ENCODE measurements at places on chromosomes 2 and 18.

DNA sequence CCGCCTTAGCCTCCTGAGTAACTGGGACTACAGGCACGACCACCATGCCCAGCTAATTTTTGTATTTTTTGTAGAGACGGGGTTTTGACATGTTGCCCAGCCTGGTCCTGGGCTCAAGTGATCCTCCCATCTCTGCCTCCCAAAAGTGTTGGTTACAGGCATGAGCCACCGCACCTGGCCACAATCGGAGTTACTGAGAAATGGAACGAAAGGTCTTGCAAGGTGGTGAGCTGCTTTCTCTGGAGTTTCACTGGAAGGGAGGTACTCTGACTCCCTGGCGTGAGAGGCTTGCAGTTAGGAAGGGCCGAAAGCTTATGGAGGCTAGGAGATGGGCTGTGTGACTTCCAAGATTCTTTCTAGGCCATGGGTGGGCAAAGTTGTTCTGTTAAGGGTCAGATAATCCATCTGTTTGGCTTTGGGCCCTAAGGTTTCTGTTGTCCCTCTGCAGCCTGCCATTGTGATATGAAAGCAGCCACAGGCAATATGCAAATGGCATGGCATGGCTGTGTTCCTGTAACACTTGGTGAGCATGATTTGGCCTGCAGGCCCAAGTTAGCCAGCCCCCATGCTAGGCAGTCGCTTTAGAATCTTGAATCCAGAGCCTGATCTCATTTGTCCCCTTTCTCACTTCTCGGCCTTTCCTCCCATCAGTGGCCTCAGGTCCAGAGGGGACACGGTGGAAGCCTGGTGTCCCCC, 7.9 kb downstream of the EFHD1 start:
- DNase-seq, result no peak

- no peak for DNase-seq
These were observed 146.9 kb downstream of the TTC32 start for GRCh38 chr2:19754907-19755306.

DNA sequence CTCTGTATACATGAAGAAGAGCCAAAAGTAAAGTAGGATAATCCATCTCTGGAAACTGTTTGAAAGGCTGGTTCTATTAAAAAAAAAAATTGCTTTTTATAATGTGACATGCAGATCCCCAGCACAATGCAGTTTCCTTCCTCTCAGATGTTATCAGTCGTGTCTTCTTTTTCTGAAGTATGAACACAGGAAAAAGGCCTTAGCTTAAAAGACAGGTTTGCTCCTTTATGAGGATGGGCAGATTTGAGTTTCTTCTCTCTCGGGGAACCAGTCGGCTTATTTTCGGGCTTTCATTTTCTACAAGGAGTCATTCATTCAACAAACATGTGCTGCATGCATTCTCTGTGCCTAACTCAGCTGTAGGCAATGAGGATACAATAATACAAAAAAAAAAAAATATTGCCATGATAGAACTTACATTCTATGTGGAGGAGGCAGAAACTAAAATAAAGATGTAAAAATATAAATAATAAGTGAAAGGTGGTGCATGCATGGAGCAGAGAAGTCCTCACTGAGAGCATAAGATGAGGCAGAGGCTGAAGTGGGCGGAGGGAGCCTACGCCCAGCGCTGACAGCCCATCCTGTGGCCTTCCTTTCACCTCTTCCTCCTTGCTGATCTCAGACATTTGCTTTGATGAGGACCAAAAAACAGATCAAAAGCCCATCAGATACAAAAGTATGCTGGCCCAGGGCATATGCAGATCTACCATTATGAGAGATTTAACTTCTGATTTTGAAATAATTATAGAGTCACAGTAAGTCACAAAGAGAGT, at the start of gene CD226:
CD226 (minus strand) TSS at position 513 of the 773 bp plus-strand sequence; CDS start at position 46, 467 bp downstream.
- no peak for DNase-seq

DNA sequence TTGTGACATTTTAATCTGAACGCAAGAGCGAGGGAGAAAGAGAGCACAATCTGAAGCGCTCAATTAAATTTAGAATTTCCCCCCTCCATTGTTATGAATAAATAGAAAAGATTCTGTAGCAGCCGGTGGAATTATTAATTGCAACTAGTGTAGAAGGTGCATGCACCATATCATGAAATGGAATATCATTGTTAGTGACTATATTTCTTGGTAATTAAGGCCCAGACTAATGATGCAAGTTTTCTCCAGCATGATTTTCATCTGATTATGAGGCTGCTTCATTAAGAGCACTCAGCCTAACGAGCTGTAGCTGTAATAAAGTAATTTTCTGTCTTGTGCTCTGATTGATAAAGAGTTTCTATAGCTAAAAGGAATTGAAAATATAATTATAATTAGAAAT, 432.2 kb upstream of the SPRED2 start:
- DNase-seq, result no peak

DNA sequence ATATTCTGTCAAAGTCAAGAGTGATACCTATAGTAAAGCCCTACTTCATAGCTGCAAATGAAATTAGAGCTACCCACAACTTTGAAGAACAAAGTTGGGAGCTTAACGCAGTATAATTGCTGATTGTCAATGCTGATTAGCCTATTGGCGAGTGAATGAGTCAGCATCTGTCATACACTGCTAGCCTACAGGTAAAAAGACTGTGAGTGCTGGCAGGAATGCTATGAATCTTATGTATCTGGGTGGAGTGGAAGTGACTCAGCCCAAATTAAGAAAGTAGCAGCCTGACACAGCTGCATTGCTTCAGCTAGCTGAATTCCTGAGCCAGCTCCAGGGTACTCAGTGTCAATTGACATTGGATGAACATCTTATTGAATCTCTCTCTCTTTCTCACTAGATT, 179.4 kb upstream of the DCC start:
- no peak for DNase-seq

- peak; percentile 84 for DNase-seq
These were observed 130.5 kb downstream of the PXDN start for GRCh38 chr2:1613731-1614354.

- DNase-seq, result peak; percentile 94
These were observed 366.8 kb downstream of the TGIF1 start for GRCh38 chr18:3816610-3817363.

GRCh38 chr2:240932001-240932723, 26.0 kb downstream of the CROCC2 start:
- DNase-seq, result no peak

DNA sequence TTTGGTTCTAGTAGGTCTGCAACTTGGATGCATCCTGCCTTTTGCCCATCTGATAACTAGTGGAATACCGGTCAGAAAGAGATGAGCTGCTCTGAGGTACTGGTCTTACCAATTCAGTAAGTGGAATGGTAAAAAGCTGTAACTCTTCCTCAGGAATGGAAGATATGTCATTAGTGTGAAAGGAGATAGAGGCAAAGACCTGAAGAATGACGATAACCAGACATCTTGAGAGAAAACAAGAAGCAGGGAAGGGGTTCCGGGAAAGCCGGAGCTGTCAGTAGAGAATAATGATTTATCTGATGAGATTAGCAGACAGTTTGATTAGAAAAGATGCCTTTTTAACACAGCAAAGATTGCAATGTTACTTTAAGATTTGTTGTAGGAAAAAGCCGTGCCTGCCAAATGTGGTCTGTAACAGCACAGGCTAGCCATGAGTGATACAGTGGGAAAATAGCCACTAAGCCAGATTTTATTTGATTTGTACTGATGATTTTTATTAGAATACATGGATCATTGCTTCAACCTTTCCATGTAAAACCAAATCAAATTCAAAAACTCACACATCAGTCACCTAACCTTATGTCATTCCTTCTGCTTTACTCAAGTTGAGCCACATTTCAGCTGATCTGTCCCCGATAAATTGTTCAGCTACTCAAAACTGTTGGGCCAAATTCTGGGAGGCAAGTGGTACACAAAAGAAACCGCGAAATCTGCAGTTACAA, 110.0 kb downstream of the TCF4 start:
- no peak for DNase-seq

DNA sequence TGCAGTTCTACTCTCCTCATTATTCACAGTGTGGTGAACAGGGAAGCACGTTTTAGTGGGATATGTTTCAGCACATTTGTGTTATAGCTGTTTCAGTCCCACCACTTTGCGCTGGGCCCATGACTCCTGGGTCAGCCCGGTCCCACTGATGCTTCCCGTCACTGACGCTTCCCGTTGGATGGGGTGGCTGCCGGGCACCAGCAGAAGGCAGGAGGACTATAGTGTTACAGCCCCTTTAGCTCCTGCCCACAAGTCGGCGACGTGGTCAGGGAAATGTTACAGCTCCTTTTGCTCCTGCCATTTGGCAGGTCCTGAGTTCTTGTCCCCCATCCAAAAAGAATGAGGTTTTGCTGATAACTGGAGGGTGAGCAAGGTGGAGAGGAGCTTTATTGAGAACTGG, 732.2 kb downstream of the NR4A2 start:
- no peak for DNase-seq

- no peak for DNase-seq
These were observed 10.5 kb downstream of the SCYGR4 start for GRCh38 chr2:227627769-227628168.

GRCh38 chr2:74690571-74690970, 36.5 kb downstream of the SEMA4F start:
- DNase-seq, result peak; percentile 20

DNA sequence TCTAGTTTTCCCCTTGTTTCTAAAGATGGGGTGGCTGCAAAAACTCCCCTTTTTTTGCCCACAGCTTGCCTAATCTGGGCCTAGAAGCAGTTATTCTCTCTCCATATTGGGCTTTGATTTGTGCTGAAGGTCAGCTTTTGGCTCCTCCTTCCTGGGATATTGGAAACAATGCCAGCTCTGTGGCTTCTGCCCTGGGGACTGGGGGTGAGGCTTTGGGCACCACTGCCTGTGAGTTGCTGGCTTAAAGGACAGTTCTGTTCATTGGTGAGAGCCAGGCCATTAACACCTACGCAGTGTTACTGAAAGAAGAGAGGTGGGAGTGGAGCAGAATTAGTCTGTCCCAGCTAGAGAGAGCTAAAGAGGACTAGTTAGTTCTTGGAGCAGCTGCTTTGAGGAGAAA, 4.3 kb downstream of the UBXN2A start:
- DNase-seq, result no peak

- DNase-seq, result no peak
These were observed 383.2 kb downstream of the SOCS6 start for GRCh38 chr18:70671889-70672565.

DNA sequence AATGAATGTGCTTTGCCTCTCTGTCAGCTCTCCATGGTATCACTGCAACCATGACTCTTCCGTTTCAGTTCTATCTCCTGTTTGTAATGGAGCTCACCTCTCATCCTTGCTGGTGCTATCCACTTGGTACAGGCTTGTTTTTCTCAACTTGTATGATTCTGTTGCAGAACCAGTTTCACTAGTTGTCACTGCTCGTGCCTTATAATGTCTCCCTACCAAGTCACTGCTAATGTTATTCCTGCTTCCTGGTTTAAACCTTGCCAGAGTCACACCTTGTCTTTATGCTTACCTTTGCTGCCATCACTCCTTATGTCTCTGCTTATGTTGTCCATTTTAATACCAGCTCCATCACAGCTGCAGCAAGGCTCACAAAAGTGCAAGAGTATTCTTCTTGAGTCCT, 1191.0 kb upstream of the LRRTM1 start:
- DNase-seq, result no peak

- no peak for DNase-seq
These were observed 126.9 kb upstream of the NCK2 start for GRCh38 chr2:105617631-105618350.

DNA sequence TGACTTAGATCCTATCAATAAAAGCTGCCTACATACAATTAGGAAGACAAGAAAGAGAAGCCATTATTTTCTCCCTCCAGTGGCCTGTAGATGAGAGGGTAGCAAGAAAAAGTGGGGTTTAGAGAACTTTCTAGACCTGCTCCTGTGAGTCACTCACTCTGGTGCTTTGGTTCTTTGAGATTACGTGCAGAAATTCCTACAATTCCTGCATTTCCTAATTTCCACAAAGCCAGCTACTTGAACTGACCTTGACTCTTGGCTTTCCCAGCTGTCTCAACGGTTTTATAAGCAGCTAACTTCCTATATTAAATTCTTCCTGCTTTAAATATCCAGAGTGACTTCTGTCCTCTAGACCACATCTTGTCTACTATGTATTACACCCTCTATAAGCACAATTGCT, 899.5 kb upstream of the KLHL29 start:
- no peak for DNase-seq

- no peak for DNase-seq
These were observed 109.7 kb downstream of the RGPD3 start for GRCh38 chr2:106358521-106358920.

GRCh38 chr2:109069331-109070194, 59.4 kb upstream of the SH3RF3 start:
- DNase-seq, result no peak

GRCh38 chr2:125588780-125589179, 1067.2 kb upstream of the GYPC start:
- no peak for DNase-seq
